ENCODE measurements at places on chromosomes 4 and X.

- no peak for DNase-seq
These were observed 308.4 kb upstream of the DIAPH2 start for GRCh38 chrX:96376266-96376665.

DNA sequence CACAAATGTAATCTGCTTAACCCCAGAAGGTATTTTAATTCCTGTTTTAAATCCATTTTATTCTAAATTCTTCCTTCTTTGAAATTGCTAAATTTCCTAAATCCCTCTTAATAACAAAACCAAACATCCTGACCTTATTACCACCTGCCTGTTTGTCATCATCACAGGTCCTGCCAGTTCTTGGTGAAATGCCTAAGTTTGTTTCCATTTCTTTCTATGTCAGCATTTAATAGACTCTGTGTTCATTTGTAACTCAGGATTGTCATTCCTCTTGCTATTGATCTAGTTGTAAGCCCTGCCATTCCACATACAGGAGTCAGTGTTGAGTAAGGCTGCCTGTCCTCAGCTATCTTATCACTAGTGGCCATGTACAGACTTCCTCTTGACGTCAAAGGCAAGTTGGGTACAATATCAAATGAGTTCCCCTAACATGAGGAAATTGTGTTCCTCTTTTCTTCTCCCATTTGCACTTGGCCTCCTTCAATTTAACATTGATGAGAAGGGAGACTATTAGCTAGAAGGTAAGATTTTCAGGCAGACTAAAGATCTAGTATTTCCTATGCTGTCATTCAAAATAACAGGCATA, 440.1 kb downstream of the AFF2 start:
- peak; percentile 2 for DNase-seq

DNA sequence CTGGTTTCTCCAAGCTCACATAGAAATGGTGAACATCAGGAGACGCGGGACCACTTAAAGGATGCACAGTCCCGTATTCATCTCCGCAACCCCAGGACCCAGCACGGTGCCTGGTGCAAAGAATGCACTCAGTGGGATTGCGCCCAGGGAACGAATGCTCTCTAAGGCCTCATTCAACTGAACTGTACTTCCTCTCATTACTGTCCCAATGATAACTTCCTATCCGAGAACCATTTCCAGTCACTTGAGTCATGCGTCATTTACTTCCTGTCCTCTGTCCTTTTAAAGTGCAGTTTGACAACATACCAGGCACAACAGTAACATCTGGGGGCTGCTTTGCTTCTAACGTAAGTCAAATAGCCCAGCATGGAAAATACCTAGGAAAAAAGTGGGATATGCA, 75.7 kb downstream of the RBM47 start:
- peak; percentile 89 for DNase-seq

DNA sequence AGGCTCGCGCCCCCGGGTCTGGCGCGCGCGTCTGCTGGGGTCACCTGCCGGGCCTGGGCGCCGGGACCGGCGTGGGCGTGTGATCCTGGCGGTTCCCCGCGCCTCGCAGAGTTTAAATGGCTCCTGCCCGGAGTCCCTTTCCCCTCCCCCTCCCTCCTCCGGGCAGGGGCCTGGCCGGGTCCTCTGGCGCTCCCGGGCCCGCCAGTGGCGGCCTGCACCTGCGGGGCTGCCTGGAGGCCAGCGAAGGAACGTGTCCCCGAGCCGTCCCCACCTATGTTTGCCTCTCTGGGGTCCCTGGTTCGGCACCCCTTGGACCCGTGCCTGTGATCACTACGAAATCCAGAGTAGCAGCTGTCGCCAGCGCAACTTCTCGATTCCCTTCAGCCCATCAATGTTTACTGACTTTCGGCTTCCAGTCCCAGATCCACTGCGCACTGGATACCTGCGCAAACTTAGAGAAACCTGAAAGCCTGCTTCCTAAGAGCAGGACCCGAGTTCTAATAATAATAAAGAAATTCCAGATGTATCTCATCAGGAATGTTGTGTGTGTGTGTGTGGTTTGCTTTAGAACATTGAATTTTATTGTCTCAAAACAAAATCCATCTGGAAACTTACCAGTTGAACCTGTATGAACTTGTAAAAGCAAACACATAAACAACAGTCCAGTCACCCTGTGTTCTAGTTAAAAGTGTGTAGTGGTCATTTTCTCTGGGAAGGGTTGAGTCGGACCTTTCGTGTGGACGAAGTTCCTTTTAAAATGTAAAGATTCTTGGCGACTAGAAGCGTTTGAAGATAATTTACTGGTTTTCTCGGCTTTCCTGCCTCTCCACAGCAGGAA, 788 bp downstream of the SHROOM2 start:
- no peak for DNase-seq

DNA sequence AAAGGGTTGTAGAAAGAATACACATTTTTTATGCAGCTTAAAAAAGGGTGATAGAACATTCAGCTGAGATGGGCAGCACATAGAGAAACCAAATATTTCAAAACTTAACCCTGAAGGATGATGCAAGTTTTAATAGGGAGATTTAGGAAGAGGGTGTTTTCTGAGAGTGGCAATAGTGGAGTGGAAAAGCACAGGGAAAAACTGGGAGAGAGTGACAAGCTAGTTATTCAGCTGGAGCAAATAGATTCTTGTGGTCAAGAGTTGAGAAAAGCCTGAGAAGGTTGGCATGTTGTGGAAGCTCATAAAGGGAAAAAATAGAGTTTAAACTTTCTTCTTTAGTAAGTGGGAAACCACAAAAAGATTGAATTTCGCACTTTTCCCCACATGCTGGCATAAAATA, 359.6 kb upstream of the PITX2 start:
- no peak for DNase-seq
